ENCODE measurements at places on chromosomes 7 and 10.

DNA sequence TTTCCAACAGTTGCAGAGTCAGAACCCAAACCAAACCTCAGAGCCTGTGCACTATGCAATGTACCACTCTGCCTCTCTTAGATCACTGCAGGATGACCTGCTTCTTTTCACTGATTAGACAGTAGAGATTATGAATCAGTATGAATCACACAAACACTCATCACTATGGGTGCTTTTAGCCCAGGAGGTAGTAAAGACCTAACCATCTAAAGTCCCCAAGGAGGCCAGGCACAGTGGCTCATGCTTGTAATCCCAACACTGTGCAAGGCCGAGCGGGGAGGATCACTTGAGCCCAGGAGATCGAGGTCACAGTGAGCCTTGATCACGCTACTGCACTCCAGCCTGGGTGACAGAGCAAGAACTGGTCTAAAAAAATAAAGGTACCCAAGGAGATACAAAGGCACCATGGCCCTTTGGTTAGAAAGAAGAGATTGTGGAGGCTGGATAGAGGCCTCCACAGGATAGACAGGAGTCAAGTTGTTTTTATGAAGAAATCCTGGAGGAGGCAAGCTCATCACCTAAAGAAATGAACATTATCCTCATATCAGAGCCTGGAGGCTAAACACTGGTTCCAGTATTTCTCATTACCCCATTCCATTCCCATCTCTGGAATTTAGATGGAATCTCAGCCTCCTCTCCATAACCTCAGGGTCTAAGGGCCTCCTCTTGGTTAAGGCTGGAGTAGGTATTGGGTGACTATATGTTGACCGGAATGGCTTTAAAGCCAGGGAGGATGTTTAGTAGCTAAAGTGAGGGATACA, 12.9 kb downstream of the SEC31B start:
- peak; percentile 86 for DNase-seq

DNA sequence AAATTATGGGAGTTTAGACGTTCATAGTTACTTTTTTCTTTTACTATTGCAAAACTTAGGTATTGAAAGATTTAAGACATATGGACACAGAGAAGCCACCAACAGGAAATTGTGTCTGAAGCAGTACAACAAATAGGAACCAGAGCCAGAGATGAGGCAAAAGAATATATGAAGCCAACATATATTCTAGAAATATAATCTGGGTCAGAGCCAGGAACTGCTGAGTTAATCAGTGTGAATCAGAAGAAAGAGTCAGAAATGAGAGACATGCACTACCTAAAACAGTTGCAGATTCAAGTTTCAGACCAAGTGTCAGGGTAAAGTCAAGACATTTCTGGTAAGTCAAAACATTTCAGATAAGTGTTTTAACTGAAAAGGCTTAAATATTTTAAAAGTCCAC, 67.7 kb downstream of the DGKB start:
- DNase-seq = peak; percentile 82

DNA sequence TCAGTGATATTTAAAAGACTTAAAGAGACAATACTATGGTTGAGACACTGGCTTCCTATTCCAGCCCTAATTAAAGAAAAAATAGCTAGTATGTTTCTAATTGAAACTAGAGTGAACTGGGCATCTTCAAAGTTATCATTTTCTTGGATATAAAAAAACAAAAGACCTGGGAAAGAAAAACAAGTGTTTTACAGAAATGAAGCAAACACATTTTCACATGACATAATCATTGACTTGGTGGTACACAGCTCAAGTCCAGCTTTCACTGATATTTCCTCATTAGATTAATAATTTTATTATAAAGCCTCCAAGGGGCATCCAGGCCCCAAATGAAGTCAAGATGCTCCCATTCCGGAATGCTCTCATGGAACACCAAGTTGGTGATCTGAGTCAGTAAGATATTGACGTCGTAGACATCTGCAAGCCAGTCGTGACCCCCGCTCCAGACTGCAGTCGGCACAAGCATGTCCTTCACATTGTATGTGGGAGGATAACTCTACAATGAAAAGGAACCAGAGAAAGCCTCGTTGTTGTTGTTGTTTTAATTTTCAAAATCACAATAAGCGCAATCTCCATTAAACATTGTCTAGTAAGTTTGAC, 7.5 kb upstream of the CH25H start:
- DNase-seq = no peak

- DNase-seq = no peak
Measured at GRCh38 chr7:96397936-96398598, 76.2 kb upstream of the SLC25A13 start.

- no peak for DNase-seq
Measured at GRCh38 chr10:133235932-133236331, 1.7 kb upstream of the VENTX start.

GRCh38 chr7:11317766-11318165, 344.1 kb downstream of the PHF14 start:
- DNase-seq = no peak

- DNase-seq = no peak
Measured at GRCh38 chr10:73765066-73765465, 16.8 kb upstream of the CHCHD1 start.

GRCh38 chr7:144723301-144723700, 112.6 kb downstream of the TPK1 start:
- DNase-seq = no peak

- no peak for DNase-seq
Measured at GRCh38 chr10:73233883-73234282, 13.2 kb downstream of the DNAJC9 start.

DNA sequence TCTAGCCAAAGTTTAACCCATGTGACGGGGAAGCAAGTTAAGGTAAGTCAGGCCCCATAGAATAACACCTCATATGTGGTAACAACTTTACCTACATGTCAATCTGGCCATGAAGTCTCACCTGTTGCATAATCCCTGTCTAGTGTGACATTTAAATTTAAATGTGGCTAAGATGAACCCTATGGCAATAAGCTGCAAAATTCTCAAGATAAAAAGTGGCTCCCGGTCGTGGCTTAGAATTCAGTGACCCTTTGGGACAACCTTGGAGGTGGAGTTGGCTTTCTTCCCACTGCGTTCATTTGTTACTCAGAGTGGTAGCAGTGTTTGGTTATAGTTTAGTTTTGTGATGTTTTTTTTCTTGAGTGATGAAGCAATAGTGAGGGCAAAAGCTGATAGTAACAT, 90.6 kb downstream of the ARID5B start:
- peak; percentile 79 for DNase-seq

DNA sequence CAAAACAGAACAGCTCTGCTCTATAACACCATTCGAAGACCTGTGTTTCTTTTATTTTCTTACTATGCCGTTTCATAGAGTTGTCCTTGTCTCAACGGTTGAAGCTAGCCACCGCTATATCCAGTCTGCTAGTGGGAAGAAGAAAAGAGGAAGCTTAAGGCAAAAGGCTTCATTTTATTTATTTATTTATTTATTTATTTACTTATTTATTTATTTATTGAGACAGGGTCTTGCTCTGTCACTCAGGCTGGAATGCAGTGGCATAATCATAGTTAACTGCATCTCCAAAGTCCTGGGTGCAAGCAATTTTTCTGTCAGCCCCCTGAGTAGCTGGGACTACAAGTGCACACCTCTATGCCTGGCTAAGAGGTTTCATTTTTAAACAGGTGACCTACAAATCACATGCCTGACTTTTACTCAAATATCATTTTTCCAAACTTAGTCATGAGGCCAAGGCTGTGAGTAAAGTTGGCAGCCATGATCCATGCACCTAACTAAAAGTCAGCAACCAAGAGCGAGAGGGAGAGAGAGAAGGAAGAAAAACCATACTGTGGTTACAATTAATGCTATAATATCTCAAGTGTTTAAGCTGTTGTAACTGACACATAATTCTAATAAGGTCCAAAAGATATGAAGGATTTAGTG, 1305.3 kb upstream of the LRRTM3 start:
- DNase-seq = no peak

DNA sequence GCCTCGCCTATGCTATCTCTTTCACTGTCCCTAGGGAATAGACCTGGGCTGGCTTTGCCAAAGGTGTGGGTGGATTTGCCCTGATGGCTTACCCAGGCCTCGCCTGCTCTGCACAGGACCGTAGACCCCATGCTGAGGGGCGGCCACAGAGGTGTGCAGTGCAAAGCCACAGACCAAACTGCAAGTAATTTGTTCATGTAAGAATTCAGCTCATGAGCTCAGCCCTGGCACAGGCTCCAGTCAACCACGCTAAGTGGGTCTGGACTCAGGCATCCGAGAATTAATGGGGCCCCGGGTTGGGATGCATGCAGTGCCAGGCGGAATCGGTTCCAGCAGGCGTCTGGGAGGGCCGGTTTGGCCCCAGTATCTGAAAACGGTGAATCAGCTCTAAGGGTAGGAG, 445.2 kb downstream of the DNAJB6 start:
- no peak for DNase-seq

DNA sequence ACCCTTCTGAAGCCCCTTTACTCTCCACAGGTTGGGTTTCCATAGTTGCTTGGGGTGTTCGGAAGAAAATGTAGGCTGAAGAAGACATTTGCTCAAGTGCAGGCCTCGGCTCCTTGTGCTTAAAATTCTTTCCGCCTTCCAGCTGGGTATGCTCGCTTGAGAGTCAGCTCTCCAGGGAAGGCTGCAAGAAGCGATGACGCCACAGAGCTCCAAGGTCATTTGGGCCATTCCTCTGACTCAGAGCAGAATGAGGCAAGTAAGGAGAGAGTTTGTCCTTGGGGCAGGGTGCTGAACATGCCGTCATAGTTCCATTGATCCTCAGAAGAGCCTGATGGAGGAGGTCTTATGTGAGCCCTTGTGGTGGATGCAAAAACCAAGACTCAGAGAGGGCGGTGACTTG, 27.4 kb upstream of the HSPA12A start:
- peak; percentile 84 for DNase-seq

- DNase-seq = no peak
Measured at GRCh38 chr7:124031919-124032318, 948 bp downstream of the TMEM229A start.

DNA sequence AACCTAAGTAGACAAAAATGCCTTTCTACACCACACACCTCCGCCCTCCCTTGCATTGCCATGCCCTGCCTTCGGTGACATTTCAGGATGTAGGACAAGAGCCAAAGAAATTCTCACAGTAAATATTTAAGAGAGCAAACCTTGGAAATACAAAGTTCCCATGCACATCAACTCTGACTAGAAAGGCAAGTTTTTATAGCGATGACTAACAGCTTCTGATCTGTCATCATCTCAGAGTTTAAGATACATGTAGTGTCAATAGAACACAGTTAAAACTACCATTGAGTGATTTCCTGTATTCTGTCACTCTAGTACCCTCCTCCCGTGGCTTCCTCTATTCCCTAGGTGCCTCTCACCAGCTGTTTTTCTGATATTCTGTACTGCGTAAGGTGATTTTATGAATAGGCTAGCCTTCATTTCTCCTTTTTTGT, 20.7 kb downstream of the SLC16A9 start:
- no peak for DNase-seq

DNA sequence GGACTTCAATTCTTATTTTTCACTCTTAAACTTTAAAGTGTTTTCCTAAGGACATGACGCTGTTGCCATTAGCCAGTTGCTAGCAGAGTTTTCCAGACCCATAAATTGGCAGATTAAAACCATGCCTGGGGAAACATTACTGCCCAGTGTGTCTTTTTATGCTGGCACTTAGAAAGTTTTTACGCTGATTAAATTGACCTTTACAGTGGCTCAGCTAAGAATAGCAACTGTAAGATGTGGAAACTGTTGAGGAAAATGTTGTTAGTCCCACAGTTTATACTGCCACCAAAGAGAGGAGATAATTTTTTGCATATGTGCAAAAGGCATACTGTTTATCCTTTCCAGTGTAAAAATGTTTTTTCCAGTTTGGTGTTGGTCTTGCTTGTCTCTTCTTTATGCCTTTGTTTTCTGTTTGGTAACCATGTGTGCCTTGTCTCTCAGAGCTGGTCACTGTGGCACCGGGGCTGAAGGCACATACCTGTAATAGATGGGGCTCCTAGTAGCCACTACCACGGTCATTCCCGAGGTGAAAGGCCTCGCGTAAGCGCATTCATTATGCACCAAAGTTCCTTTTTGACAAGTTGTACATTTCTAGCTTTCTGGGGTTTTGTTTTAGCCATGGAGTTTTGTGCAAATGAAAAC, 45.3 kb downstream of the CYP17A1 start:
- no peak for DNase-seq

DNA sequence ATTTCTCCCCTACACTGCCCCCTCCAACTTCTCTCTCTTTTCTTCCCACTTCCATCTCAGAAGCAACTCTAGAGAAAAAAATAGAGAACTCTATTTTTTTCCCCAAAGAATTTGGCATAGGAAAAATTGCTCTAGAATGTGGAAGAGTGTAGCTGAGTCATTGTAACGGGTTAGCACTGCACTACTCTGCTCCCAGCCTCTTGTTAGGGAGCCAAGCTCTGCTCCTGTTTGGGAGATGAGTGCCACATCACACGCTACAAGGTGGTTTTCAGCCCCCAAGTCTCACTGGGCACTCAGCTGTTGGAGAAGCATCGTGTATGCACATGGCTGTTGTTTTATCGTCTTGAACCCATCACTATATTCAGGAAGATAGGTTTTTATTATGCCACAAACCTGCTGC, 136.4 kb downstream of the BMPER start:
- peak; percentile 31 for DNase-seq

GRCh38 chr7:121054925-121055324, 66.4 kb downstream of the CPED1 start:
- no peak for DNase-seq

DNA sequence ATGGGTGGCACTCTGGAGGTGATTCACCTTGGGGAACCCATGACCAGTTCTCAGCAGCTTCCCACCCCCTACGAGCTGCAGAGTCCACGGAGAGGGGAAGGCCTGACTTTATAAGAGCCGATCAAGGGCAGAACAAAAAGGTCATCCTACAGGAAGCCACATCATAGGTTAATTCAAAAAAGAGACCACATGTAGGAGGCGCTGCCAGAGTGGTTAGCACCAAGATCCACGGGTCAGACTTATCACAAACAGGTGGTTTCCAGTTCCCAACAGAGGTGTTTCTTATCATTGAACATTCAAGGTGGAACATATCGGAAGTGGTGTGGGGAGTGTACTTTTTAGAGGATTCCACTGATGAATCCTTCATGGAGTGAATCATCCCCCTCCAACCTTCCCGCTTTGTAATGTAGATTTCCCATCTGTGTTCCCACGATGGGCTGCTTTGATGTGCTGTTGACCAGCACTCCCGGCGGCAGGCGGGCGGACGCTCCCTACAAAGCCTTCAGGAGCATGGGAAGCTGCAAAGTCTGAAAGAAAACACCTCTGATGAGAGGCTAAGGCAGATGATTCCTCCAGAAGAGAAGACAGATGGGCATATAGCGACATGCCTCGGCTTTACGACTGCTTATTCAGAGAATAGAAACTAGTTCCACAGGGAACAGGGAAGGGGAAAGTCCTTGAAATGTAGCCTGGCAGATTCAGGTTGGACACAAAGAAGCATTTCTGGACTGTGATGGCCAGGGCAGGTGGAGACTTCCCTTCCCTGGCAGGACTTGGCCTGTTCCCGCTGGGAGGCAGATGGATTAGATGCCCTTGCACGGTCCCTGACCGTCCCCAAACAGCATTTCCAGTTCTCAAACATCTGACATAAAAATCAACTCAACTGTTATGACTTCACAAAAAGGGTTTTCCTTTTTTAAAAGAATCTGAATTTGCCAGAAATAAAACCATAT, 66.5 kb downstream of the AFAP1L2 start:
- DNase-seq = no peak
